ENCODE measurements at places on chromosomes 2 and 18.
A peak's percentile ranks its signal among the peaks of the same experiment; 100 is the strongest.

DNA sequence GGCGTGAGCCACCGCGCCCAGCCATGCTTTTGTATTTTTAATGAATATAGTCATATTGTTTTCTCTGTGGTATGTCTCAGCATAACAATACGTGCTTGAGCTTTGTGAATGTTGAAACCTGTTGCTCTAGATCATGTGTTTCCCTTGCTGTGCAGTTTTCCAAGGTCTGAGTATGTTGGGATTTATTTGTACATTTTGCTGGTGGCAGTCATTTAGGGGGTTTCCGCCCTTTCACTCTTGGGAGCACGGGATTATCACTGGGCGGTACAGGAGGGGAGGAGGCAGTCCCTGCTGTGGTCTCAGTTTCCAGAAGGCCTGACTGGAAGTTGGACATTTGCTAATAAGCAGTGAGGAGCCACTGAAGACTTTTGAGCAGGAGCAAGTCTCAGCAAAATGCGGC, 24.9 kb upstream of the CATIP start:
- DNase-seq: no peak

DNA sequence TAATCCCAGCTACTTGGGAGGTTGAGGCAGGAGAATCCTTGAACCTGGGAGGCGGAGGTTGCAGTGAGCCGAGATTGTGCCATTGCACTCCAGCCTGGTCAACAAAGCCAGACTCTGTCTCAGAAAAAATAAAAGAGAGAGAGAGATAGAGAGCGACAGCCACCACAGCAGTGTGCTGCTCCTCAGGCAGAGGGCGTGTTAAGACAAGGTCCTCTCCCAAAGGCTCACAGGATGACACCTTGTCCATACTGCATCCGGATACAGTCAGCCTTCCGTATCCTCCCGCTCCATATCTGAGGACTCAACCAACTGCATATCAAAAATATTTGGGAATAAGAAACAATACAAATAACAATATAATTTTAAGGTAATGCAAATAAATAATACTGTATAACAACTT, 20.1 kb downstream of the ARL4C start:
- DNase-seq: no peak

GRCh38 chr2:160005908-160006307, 56.5 kb downstream of the PLA2R1 start:
- DNase-seq: no peak

GRCh38 chr2:134320930-134321329, 67.1 kb downstream of the MGAT5 start:
- DNase-seq: no peak

GRCh38 chr18:28690100-28690499, 513.2 kb upstream of the CDH2 start:
- no peak for DNase-seq

DNA sequence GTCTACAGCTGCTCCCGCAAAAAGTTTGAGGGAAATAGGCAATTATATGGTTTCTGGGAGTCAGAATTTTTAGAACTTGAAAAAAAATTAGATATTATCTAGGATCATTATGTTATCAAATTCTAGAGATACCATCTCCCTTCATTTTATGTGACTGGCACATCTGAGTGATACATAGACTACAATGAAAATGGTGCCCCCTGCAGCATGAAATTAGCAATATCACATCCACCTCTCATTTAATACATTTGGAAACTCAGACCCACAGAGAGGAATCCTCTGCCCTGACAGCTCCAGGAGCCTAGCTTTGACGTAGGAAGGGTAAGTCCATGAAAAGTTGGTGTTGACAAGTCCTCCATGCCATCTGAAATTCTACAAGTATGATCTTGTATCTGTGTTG, 381.6 kb downstream of the SUCLG1 start:
- no peak for DNase-seq

GRCh38 chr2:59032499-59032898, 791.4 kb upstream of the FANCL start:
- DNase-seq: no peak

GRCh38 chr18:10099539-10100140, 185.8 kb downstream of the VAPA start:
- no peak for DNase-seq

GRCh38 chr2:52139241-52139640, 1107.3 kb upstream of the NRXN1 start:
- no peak for DNase-seq

GRCh38 chr2:163397451-163397850, 338.4 kb downstream of the FIGN start:
- DNase-seq: no peak

GRCh38 chr2:58010599-58010998, 36.0 kb upstream of the VRK2 start:
- DNase-seq: no peak

GRCh38 chr2:102707796-102708695, 53.8 kb upstream of the TMEM182 start:
- no peak for DNase-seq

DNA sequence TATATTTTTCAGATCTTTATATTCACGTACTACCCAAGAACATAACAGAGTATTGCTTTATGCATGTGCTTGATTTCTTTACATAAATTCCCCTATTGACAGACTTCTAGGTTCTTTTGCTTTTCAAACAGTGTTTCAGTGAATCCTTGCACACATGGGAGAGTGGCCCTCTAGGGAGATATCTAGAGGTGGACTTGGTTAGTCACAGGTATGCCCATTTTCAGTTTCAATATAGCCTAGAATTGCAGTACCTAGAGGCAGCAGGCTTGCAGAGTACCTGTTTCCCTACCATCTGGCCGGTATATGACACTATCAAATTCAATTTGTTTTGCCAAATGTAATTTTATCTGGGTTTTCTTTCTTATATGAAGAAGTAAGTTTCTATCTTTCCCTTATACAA, 36.8 kb downstream of the EML6 start:
- no peak for DNase-seq

DNA sequence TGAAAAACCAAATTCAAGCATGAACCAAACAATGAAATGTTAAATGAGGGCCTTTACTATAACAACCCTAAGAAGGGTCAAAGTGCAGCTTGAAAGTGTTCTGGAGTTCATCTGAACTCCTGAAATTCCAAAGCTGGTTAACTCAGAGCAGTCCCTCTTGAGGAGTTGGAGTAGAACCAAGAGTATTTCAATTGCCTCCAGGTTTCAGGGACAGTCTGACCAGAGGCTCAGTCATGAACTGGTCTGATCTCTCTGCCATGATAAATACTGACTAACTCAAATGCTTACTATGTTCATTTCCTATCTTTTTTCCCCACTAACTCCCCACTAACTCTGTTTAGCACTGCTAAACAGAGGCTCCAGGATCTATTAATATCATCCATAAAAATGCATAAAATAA, 2.7 kb downstream of the STARD7 start:
- peak; percentile 67 for DNase-seq

DNA sequence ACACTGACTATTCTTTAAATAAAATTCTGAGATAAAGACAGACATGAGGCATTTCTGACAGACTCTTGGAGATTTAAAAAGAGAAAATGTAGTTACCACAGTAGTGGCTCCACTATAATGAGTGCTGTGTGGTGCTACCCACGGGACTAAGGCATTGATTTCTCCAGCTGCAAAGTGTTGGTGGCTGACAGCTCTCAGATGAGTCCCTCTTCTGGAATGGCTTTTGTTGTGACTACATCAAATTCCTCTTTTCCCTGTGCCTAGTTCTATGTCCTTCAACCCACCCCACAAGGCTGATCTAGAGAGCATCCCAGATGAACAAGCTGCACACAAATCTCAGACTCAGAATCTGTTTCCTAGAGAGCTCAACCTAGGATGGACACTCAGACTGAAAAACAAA, 884.8 kb upstream of the ZEB2 start:
- no peak for DNase-seq

GRCh38 chr2:236670235-236670620, 100.6 kb downstream of the ACKR3 start:
- no peak for DNase-seq

- DNase-seq: no peak
These were observed 43.5 kb downstream of the RRM2 start for GRCh38 chr2:10165861-10166675.

DNA sequence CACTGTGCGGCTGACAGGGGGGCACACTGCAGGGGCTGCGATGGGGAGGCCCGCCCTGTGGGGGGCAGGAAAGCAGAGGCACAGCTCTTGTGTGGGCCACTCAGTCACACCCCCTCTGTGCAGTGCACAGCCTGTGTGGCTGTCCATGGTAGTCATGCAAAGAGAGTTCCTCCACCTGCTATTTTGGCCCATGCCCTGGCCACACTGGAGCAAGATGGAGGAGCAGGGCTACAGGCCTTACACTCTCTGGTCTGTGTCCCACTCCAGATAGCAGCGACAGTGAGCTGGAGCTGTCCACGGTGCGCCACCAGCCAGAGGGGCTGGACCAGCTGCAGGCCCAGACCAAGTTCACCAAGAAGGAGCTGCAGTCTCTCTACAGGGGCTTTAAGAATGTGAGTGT, 28.5 kb upstream of the FAHD2A start:
- DNase-seq: no peak

DNA sequence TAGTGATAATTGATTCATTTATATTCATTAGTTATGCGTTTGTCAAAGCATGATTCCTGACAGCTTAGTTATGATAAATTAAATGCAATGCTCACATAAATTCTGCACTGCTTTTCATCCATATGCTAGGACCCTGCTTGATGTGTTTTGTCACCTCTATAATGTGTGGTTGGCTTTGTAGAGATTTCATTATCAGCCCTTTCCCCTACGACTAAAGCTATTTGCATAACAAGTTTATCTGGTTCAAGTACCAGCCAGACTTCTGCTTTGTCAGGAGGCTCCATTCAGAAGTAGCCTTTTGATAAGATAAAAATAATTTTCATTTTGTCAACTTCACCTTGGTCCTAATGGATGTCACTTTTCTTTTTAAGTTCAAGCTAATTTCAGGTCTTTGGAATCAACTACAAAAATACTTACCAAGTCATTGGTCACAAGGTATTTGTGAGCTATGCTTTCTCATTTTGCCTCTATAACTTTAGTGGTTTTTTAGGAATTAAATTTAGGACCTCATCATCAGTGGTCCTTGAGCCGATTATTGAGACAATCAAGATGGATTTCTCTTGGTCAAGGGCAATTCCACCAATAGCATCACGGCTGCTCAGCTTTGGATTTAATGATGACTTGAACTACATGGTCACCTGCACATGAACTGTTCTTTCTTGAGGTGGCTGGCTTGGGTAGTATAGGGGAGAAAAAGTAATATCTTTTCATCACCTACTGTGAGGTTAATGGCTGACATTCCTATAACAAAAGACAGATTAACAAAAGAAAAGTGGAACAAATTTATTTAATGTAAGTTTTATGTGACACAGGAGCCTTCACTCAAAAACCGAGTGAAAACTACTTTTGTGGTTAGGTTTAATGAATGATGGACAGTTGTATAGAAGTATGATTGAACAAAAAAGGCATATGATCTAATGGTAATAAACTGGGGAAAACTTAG, 162.1 kb downstream of the MYO3B start:
- DNase-seq: no peak

DNA sequence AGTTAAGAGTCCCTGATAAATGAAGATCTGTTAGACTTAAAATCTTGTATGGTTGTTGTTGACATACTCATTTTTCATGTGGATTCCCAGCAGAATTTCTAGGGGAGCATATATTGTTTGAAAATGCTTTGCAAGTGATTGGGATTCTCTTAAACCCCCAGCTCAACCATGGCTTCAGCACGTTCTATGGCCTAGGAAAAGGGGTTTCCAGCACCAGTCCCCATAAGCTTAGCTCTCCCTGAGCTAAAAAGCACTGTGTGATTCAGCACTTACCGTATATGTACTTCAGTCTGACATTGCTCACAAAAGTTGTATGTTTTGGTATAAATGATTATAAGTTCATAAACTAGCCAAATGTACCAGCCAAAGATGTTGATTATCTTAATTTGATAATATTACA, 80.1 kb upstream of the EPB41L5 start:
- no peak for DNase-seq

- DNase-seq: no peak
These were observed 58.9 kb upstream of the SMAD7 start for GRCh38 chr18:49009661-49010060.

DNA sequence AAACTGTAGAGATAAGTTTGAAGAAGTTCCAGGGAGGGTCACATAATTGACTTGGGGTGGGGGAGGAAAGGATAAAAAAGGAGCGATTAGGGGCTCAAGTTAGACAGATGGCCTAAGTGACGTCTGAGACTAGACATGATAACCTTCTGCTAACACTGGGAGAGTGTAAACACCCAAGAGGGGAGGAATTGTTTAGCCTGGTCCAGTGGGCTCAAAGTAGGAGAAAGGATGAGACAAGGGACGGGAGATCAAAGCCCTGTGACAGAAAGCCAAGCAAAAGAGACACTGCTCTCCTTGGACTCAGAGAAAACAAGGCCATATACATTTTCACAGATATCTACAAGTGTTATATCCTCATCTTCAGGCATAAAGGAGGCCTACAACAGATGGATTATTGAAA, 45.5 kb upstream of the IHH start:
- DNase-seq: no peak

GRCh38 chr2:9985531-9986328, 34.2 kb downstream of the GRHL1 start:
- no peak for DNase-seq

GRCh38 chr2:216661639-216662375, 28.6 kb downstream of the IGFBP2 start:
- no peak for DNase-seq

DNA sequence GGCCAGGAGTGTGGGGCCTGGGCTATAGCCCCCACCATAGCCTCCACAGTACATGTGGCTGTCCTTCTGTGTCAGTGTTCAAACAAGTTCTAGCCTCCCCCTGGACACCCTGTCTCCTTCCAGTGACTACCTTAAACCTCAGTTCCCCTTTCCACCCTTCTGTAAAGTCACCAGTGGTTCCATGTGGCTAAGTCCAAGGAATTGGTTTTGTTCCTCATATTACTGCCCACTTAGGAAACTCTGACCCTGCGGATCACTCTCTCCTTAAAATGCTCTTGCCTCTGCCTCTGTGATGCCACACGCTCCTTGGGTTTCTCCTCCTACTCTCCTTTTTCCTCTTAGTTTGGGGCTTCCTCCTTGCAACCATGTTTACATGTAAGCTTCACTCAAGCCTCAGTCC, 27.8 kb upstream of the REL start:
- no peak for DNase-seq

DNA sequence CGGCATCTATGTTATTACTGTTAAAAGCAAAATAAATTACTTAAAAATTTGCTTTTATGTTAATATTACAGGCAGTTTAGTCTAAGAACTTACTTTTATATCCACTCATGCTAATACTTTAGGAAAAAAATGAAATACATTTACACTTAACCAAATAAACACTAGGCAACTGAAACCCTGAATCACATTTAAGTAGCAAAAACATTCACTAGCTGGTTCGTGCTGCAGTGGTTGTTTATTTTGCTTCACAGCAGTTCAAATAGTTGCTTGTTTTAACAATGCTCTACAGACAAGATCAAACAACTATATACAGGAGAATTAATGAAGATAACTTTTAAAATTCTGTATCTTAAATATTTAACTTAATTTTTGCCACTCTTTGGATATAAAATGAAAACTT, 60.8 kb downstream of the ABCG8 start:
- DNase-seq: no peak

DNA sequence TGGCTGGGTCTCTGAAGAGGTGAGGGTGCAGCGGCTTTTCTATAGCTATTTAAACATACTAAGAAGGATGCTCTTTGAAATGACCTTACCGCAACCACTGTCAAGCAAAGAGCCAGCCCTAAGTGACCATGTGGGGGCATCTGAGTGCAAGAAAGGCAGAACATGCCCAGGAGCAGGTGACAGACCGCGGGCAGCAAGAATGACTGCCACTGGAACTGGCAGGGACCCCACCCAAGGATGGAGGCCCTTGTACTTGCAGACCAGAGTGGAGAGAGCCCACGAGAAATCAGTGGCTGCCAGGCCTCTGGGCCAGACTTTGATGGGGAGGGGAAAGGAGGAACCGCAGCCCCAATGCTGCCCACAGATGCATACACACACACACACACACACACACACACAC, 33.1 kb downstream of the DNMT3A start:
- no peak for DNase-seq
